ENCODE measurements at places on chromosomes 1 and 21.

GRCh38 chr1:55861676-55862340 lies 646.6 kb upstream of the USP24 start:
- DNase-seq = no peak

DNA sequence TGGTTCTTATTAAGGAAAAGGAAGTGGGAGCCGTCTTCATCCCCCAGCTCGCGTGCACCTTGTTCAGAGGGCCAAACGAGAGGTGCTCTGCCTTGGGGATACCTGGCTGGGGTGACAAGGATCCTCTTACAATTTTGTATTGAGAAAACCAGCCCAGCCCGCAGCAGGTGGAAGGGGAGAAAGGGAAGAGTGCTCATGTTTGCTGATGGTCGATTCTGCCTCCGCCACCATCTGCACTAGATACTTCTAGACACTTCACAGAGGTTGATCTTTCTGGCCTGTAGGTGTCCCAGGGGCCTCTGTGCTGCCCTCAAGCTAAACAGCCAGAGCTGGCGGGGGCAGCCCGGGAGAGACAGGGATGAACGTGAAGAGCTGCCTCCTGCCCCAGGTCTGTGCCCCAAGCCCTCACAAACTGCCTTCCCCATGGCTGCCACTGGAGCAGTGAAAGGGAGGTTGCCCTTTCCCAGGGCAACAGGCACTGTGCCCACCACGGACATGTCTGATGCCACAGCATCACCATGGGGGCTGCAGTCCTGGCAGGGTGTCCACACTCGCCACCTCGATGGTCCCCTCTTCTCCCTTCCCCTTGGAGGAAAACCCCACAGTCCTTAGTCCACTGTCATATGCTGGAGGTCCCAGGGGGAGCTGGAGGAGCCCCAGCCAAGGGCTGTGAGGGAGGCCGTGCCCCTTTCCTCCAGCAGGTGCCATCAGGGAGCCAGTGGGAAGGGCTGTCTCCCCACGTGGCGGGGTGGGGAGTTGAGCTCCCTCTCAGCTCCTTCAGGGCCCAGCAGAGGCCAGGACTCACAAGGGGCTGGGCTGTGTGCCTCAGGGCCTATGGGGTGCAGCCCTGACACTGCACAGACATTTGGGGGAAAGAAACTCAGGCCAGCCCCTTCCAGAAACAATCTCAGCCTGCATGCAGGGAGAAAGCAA lies 8.1 kb downstream of the ADPRS start:
- peak; percentile 87 for DNase-seq

- DNase-seq = peak; percentile 38
Observed at GRCh38 chr21:42261829-42262200, 42.9 kb downstream of the ABCG1 start.

DNA sequence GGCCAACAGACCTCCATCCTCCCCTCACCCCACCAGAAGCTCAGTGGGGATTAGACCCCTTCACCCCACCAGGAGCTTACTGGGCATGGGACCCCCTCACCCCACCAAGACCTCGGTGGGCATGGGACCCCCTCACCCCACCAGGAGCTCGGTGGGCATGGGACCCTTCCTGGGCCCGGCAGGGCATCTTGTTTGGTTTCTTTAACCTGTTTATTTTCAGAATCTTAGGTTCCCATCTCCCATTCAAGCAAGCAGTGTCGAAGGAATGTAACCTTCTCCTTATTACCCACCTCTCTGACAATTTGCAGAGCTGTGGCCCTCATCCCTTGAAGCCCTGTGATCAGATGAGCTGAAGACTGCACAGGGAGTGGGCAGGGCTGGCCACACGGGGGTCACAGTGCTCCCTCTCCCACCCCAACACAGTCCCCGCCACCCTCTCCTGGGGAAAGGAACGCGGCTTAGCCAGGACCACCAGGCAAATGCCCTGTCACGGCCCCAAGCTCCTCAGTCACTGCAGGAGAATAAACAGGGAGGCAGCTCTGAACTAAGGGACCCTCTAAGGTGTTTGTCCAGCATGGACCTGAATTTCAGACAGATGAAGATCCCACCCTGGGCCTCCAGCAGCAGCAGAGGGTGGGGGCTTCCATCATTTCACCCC lies 330.0 kb downstream of the NPHP4 start:
- DNase-seq = no peak

DNA sequence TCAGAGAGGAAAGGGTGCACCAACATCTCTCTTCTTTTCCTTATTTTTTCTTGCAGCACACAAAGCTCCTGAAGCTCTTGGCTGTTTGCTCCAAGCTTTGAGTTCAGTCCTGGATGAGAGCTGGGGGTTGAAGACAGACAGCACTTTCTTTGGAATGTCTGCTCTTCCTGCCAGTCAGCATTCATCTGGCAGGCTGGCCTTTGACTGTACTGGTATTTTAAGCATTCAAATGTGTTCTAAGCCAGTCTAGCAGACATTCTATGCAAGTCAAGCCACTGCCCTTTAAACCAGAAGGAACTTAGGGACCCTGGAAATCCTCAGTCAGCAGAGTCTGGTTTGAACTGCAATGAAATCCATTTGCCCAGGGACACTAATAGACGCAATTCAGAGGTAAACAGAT lies 45.0 kb downstream of the XCL1 start:
- peak; percentile 23 for DNase-seq

- DNase-seq = peak; percentile 67
Observed at GRCh38 chr1:31064718-31065309, 703 bp downstream of the PUM1 start.

GRCh38 chr1:151372058-151372934 lies at the start of gene SELENBP1:
Gene SELENBP1, minus strand, starts transcription at chr1:151372705. Its CDS starts 64 bp downstream, at chr1:151372641.
- peak; percentile 96 for DNase-seq

DNA sequence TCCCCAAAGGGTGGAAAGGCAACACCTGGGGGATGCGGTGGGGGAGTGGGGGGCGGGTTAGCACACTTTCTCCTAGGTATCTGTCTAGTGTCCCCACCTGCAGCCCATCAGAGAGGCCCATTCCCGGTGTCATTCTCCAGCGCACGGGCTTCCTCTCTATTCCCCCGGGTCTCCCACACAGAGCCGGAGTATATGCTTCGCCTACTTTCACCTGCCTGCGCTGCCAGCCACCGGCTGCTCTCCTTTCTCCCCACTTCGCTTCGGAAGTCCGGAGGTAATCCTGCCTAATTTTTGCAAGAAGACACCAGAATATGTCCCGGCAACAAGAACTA lies 852 bp downstream of the RGS7 start:
- DNase-seq = no peak

DNA sequence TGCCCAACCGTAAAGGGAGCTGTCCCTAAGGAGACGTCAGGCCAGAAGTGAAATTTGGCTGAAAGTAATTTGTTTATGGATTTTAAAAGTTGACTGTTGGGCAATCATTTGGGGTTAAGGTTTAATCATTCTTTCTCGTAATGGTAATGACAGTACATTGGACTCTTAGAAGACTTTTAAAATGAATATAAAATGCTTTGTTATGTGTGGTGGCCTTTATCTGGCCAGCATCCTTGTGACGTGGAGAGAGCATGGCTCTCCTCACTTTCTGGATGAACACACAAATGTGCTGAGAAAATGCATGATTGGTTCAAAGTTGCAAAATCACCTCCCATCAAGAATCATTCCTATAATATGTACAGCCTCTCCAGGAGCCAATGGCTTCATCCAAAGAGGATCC lies 160.2 kb downstream of the DHRS3 start:
- DNase-seq = no peak

DNA sequence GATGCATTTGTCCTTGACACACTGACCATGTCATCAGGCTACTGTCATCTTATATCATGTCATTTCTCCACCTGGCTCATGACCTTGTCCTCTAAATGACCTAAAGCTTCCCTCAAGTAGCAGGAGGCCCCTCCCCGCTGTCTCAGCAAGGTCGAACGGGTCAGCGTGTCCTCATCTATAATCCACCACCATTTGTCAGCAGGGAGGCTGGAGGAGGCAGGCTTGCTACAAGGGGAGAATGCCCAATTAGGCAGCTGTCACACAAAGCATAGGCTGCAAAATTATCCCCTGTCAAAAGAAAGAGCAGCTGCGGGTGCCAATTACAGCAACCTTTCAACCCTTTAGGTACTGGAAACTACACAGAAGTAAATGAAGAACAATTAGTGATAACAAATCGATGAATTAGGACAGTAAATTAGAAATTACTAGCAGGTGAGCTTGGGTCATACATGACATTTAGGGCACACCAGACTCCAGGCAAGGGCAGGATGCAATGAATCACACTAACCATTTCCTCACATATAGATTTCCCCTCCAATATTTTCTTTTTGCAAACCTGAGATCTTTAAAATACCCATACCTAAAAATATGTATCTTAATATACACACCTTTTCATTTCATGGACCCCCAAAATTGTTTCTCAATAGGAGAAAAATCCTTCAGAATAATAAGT lies 61.2 kb downstream of the NRIP1 start:
- DNase-seq = no peak

GRCh38 chr1:11847667-11848372 lies at the start of gene NPPA:
Gene NPPA, minus strand, starts transcription at chr1:11847783. Its CDS starts 99 bp downstream, at chr1:11847684.
- no peak for DNase-seq

GRCh38 chr21:25487046-25487594 lies 120.2 kb downstream of the MRPL39 start:
- no peak for DNase-seq

- DNase-seq = no peak
Observed at GRCh38 chr1:12760256-12760795, 13.2 kb upstream of the PRAMEF12 start.

DNA sequence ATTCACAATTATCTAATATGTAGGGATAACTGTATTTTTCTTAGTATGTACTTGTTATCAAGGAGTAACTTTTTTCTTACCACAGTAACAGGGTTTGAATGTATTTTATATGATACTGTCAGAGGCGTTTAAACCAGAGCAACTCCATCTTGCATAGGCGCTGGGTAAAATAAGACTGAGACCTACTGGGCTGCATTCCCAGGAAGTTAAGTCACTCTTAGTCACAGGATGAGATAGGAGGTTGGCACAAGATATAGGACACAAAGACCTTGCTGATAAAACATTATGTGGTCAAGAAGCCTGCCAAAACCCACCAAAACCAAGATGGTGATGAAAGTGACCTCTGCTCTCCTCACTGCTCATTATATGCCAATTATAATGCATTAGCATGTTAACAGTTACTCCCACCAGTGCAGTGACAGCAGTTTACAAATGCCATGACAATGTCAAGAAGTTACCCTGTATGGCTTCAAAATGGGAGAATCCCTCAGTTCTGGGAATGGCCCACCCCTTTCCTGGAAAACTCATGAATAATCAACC lies 64.8 kb downstream of the RPE65 start:
- DNase-seq = no peak

- DNase-seq = no peak
Observed at GRCh38 chr1:119324198-119324597, 44.4 kb upstream of the HAO2 start.

DNA sequence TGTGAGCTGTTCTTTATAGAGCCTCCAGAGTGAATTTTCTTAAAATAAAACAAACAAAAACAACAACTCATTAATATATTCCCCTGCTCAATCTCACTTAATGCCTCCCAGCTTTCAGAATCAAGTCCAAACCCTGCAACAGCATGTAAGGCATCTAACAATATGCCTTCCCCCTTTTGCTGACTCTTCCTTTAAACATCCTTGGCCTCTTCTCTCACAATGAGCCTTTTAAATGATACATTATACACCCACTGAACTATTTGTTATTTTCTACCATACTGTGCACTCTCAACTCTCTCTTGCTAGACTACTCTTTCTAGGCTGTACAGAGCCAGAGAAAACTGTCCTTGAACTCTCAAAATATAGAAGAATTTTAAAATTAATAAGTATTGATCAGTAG lies 115.2 kb upstream of the SNX7 start:
- no peak for DNase-seq

DNA sequence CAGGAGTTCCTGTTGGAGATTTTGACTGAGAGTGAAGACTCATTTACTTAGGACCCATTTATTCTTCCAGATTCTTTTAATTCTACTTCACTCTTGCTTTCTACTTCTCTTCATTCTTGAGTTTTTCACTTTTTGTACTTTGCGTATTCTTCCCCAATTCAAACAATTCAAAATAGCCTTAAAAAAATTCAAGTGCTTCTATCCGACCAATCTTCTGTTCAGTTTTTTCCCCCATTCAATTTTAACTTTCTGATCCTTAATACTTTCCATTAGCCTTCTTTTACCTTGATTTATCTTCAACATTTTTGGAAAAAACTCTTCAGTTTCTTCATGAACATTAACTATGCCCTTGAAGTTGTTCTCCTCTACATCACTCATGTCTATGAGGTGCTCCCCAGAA lies 21.1 kb downstream of the ZFYVE9 start:
- DNase-seq = no peak

DNA sequence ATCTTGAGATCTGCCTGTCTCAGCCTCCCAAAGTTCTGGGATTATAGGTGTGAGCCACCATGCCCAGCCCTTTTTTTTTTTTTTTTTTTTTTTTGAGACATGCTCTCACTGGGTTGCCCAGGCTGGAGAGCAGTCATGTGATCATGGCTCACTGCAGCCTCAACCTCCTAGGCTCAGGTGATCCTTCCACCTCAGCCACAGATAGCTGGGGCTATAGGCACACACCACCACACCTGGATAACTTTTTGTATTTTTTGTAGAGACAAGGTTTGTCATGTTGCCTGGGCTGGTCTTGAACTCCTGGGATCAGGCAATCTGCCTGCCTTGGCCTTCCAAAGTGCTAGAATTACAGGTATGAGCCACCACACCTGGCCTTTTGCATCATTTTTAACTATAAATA lies 17.7 kb upstream of the PRRC2C start:
- DNase-seq = no peak

DNA sequence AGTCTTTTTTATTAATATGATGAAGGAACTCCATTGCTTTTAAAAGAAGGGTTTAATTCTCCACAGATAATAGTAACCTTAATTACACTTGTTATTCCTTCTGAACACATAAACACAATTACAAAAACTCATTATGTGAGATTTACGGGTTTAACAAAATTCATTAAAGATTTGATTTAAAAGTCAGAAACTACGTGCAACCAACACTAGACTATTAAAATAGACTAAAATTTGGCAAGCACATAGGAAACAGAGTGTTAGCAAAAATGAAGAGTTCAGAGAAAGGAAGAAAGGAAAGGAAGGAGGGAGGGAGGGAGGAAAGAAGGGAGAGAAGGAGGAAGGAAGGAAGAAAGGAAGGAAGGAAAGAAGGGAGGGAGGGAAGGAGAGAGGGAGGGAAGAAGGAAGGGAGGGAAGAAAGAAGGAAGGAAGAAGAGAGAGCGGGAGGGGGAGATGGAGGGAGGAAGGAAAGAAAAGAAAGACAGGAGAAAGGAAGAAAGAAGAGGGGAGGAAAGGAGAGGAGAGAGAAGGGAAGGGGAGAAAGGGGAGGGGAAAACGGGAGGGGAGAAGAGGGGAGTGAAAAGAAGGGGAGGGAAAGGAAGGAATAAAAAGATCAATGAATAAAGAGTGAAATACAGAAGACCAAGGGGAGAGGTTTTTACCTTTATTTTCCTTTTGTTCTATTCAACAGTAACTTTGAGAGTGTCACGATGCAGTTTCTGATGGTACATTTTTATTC lies 123.4 kb upstream of the LYPLAL1 start:
- DNase-seq = no peak

Data from osteoblast (primary cell).